ENCODE measurements at places on chromosomes 4 and X.

GRCh38 chr4:188178806-188179205 lies 39.6 kb downstream of the TRIML1 start:
- no peak for DNase-seq

- DNase-seq, result no peak
These were observed 114.5 kb downstream of the IRF2 start for GRCh38 chr4:184359888-184360287.

GRCh38 chrX:48794911-48795515 lies 6.9 kb upstream of the HDAC6 start:
- DNase-seq, result no peak

GRCh38 chrX:8147226-8147625 lies 23.8 kb downstream of the VCX2 start:
- DNase-seq, result no peak

DNA sequence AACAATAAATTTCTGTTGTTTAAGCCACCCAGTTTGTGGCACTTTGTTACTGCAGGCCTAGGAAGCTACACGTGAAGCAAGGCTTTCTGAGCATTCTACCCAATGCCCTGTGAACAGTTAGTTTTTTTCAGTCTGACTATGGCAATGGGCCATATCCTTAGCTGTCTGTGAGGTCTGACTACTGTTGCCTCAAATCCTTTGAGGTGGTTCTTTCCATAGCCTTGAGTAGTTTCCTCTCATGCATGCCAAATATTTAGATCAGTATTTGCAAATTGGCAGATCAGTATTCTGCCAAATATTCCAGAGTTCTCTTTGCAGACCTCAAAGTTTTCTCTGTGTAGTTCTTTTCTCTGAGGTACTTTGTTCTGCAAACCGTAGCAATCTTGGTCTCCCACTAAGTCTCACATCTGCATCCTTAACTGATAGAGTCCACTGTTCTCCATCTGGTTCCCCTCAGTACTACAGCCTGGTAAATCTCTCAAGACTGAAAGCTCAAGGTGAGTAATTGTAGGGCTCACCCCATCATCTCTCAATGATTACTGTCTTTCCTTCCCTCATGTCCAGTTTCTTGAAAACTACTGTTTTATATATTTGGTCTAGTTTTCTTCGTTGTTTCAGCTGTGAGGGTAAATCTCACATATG lies 984.9 kb upstream of the INTU start:
- no peak for DNase-seq

GRCh38 chr4:99300934-99301333 lies 10.1 kb upstream of the ADH1A start:
- no peak for DNase-seq

Data from stimulated activated CD4-positive, alpha-beta T cell treated with anti-CD3 and anti-CD28 coated beads, Interleukin-12 subunit alpha, Interleukin-12 subunit beta, amount 100 ng/mL, for 48 hours (primary cell).